ENCODE measurements at places on chromosomes 3 and 15.

- no peak for DNase-seq
Measured at GRCh38 chr3:11539677-11540076, 104.0 kb downstream of the VGLL4 start.

DNA sequence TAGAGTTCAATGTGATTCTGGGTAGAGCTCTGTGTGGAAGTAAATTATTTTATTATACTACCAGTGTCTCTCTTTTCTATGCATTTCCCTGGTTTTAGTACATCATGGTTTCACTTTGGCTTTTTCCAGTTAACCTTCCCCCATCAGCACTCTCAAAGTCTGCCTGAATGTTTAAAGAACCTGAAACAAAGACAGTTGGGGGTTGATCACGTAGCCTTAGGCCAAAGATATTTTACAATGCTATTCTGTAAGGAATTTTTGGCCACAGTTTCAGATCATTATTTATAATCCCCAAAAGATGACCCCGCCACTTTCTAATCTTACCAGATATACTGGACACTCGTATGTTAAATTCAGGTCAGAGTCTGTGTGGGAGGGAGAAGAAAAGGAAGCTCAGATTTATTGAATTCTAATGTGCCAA lies 156.3 kb upstream of the TMC3 start:
- no peak for DNase-seq

DNA sequence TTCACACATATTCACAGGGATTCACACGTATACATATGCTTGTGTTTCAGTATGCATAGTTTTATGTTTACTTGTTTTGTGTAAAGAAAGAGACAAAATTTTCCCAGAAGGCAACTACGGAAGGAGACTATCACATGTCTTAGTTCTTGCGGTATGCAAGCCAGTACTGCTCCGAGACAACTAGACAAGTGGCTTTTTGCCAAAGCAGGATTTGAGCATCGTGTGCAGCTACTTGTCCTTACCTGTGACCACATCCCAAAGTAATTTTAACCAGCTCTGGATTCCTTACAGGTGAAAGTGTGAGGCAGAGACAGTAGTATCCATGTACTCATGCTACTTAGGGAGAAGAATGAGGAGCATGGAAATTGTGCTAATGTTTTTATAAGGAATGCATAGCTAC lies 591.4 kb upstream of the NR2F2 start:
- no peak for DNase-seq

DNA sequence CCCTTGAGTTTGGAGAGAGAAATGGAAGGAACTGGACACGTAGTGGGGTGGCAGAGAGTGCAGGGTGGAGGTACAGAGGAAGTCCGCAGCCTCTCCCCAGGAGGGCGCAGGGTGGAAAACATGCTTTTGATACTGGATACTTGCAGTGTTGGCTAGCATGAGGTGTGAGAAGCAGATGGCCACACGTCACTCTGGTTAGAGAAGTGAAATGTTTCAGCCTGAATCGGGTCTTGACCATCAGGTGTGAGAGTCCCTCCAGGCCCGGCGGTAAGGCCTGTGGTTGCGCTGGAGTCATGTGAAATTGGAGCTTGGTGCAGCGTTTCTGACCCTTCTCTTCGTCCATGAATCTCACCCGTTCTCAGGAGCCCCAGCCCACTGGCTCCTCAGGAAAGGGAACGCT lies 93.1 kb downstream of the GABRG3 start:
- no peak for DNase-seq

- no peak for DNase-seq
Measured at GRCh38 chr3:16839271-16840100, 45.3 kb upstream of the PLCL2 start.

DNA sequence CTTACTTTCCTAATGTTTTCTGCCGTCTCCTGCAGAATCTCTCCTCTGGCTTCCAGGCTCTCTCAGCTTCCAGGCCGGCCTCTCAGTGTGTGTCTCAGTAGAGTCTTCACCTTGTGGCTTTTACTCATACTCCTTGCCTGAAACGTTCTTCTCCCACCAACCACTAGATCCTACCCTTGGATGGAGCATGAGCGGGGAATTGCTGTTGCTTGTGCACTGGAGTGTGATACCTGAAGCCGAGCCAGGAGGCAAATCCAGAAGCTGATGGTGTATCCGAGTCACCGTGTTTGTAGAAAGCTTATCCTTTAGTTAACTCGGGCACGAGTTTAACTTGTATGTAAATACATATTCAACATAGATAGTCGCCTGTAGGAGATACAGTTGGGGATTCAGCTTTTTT lies 285.0 kb upstream of the C2CD4B start:
- DNase-seq: no peak

- peak; percentile 14 for DNase-seq
Measured at GRCh38 chr3:8622873-8623691, 21.5 kb downstream of the SSUH2 start.

- DNase-seq: no peak
Measured at GRCh38 chr15:51281368-51281967, 56.9 kb downstream of the CYP19A1 start.

DNA sequence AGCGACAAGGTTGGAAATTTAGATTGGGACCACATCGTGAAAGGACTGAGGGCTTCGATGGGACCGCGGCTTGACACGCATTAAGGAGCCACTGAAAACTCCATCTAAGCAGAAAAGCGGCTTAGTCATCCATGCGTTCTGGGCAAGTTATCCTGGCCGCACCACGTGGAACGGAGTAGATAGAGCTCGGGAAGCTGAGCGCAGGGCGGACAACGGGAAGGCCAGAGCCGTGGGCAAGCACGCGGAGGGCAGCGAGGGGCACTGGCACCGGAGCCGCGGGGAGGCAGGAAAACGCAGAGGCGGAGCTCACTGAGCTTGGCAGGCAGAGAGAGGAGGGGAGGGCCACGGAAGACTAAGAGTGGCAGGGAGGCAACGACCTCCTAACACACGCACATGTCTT lies 61.3 kb upstream of the VGLL4 start:
- DNase-seq: no peak

- no peak for DNase-seq
Measured at GRCh38 chr3:43688245-43688650, 2.5 kb upstream of the ABHD5 start.

Measured in stimulated activated CD4-positive, alpha-beta T cell treated with anti-CD3 and anti-CD28 coated beads, Interleukin-15, amount 100 ng/mL, for 1 hour (primary cell).